DND-41 (cell line): ENCODE measurements at places on chromosomes 2 and 18.

DNA sequence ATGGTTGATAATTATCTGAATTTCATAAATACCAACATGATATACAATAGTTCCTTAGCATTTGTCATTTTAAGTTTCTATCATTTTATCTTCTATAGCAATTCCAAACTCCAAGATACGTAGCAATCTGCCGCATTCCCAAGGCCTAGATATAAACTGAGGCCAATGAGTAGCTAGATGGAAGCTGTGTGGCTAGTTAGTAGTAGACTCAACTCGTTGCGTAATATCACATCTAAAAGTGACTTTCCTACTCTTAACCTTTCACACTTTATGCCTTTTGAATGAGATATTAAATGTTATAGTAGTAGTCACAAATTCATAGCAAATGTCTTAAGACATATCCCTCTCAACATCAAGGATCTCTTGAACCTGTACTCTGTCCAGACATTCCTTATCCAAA is 33.6 kb downstream of the WDSUB1 start:
- no peak for DNase-seq

DNA sequence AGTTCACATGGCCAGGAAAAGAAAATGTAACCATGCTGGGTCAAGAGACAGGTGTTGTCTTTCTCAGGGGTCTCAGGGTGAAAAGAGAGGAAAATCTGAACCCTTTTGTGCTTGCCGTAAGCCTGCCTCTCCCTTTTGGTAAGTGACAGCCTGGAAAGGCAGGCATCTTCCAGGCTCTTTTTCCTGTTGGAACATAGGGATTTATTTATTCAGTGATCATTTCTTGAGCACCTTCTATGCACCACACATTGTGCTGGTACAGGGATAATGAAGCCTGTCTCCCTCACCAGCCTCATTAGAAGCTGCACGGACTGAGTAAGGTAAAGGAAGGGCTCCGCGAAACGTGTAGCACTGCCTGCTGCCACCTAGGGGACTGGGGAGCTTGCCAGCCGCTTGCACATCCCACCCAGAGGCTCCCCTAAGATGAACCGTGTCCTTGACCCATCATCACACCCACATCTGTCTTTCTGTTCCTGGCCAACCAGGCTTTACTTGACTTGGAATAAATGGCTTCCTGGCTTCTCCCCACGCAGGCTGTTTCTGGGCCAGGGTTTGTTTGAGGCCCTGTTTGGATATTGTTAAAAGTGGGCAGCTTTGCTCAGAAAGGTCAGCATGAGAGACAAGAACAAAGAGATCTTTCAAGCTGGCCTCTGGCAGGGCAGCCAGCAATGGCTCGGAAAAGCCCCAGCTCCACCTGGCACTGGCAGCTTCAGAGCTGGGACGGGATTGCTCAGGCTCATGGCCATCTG is 73.3 kb upstream of the MCFD2 start:
- DNase-seq: no peak

DNA sequence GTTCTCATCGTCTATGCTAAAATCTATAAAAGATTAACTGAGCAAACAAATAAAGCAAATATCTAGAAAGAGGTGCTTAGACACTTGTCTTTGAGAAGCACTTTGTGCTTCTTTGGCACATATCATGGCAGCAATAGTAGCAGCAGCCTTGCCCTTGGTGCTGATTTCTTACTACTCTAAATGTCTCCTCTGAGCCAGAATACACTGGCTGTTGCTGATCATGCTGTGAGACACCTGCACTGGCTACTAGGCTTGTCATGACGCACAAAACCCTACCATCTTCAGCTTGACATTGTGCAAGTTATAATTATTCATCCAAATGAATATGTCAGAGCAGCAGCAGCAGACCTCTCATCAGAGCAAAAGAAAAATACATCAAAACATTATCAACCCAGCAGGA is 46.7 kb downstream of the FANCL start:
- DNase-seq: no peak

DNA sequence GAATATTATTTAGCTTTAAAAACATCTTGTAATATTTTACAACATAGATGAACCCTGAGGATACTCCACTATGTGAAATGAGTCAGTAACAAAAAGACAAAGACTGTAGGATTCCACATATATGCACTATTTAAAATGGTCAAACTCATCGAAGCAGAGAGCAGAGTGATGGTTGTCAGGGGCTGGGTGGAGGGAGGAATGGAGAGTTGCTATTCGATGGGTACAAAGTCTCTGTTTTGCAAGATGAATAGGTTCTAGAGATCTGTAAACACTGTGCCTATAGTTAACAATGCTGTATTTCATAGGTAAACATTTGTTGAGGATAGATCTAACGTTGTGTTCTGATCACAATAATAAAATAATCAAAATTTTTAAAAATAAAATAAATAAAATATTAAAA is 1675.9 kb upstream of the CELF4 start:
- no peak for DNase-seq

DNA sequence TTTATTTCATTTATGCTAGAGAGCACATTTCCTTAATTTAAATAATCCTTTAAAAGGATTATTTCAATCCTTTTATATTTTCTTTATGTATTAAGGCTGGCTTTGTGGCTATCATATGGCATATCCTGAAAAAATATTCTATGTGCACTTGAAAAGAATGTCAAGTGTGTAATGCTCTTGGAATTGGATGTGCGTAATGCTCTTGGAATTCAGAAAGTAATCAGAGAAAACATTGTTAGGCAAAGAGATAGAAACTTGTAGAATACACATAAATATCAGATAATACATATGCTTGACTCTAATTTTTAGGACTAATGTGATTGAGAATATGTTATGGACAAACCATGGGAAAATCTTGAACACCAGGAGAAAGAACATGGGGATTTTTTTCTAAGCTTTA is 197.5 kb upstream of the COL3A1 start:
- DNase-seq: no peak

DNA sequence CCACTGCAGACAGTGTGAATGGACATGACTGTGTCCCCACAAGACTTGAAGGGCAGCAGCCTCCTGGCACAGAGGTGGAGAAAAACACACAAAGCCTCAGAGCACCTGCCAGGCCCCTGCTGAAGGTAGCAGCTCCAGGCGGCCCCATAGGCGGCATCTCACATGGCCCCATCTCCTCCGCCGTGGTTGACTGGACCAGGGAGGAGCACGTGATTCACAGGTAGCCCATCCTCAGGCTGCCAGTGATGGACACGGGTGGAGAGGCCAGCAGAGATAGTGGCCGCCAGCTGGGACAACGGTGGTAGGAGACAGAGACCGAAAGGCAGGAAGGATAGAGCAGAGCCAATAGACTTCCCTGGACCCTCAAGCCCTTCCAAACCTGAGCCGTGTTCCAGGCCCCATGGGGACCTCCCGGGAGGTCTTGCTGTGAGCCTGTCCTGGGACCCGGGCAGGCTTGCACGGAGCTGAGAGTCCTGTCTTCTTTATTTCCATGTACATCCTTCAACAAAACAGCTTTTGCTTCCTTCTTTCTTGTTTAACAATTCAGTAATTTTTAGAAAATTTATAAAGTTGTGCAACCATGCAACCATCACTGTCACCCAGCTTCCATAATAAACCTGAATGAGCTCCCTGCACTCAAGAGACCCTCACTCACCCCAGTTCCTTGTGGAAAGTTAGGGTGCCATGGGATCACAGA is 26.9 kb downstream of the GPR55 start:
- DNase-seq: no peak

- DNase-seq: no peak
These were observed 1206.8 kb upstream of the NRXN1 start for GRCh38 chr2:52238782-52239181.

DNA sequence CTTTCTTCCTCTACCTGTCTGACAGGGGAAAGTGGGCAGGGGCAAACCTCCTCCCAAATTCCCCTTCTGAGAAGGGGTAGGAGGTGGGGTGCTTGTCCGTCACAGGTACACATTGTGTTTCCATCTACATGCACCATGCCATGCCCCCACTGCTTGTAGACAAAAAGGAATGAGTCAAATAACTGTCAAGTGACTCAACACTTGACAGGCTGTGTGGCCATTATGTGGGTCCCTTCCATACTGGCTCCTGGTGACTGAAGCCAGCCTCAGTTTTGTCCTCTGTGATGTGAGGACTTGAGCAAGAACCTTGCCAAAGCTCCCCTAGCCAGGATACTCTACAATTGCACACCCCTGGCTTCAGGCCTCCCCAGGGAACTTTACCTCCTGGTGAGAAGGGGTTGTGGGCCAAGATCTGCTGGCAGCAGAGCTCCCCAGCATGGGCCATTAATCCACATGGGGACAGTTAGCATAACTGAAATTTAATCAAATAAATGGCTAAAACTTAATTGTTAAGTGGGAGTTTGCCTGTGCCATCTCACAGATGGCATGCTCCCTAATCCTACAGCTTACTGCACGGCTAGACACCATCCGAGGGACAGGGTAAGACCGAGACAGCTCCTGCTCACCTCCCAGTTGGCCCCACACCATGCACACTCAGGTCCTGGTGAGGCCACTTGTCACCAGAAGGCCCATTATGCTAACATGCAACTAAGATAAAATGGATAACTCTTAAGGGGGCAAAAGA is 140.2 kb downstream of the BCL11A start:
- no peak for DNase-seq

DNA sequence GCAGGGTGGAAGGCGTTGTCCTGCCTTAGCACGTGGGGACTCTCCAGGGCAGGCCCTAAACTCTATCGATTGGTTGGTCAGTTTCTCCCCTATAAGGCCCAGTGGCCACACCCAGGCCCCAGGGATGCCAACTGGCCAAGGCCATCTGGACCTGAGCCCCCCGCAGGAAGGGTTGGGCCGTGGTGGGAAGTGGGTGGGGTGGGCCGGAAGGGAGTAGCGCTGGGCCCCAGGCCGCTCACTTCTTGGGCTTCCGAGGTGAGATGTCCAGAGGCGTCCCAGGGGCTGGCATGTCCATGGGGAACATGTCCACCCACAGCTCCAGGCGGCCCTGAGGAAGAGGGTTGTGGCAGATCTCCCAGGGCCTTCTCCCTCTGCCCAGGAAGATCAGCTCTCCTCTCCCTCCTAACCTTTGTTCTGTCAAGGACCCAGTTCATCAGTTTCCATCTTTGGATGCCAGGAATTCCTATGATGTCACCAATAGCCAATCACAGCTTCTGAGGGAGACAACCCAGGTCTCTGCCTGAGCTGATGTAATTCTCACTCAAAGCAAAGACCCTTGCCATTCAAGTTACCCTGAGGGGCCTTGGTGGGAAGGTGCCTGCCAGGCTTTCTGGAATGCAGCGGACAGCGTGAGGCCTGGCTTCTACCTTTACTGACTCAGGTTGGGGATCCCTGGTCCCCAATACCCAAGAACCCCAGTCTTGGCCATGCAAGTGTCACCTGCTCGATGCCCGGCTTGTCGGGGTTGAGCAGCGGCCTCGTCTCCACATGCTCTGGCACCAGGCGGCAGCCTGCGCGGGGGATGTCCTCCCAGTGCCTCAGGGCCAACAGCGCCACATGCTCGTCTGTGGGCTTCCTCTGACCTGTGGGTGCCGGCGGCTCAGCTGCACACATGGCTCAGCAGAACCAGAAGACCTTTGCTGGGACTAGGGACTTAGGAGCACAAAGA is 14.4 kb downstream of the OTOF start:
- no peak for DNase-seq
